ENCODE measurements at places on chromosomes 12 and 14. TPM values are rescaled to one million over a fixed set of nuclear protein-coding genes. Genes with fewer than 3 reads are reported as not detected.

DNA sequence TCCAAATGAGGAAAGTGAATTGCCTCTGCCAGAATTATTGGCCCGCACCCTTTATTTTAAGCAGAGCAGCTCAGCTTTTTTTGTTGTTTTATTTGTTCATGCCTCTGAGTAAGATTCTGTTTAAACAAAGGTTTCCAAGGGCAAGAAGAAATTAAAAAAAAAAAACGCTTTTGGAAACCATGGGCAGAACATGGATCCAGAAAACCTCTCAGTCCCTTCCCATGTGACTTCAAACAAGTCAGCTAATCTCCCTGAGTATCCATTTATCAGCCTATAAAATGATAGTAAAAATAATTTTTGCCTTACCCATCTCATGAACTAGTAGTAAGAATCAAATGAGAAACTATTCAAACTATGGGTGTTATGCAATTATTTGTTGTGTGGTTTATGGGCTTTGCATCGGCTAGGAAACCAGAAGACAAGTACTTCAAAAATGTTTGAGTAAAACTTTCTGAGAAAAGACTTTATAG, 27.6 kb downstream of the KITLG start:
- peaks cover 100% of the 10 kb centered on the region for H3K4me1 ChIP-seq
- H3K27me3 ChIP-seq = no peaks in the 10 kb centered on the region
- DNase-seq = no peak

Gene CLEC14A
- 0.10 TPM for total RNA-seq

DNA sequence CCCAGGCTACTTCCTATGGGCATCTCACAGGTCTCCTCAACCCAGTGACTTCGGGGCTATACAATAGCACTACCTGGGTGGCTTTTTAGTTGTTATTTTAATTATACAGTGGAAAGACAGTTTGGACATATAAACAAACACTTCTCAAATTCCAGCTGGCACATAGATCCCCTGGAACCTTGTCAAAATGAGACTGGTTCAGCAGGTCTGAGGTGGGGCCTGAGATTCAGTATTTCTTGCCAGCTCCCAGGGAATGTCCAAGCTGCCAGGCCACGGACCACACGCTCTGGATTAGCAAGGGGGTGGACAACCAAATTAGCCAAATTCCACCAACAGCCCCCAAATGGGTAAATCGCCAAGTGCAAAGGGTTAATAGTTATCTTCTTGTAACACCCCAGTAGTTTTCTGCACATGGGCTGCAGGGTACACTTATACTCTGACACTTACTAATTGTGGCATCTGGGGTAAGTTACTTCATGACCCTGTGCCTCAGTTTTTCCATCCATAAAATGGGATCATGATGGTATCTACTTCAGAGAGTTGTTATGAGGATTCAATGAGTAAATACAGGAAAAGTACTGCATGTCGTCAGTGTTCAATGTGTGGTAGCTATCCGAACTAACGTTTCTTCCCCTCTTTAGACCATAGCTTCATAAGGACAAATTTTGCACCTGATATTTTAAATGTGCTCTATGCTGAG, 789.4 kb upstream of the TBX3 start:
- H3K27ac ChIP-seq = peak overlapping the region; percentile 45
- no peak overlapping the region for H3K4me3 ChIP-seq
- DNase-seq = no peak
- H3K36me3 ChIP-seq = no peaks in the 10 kb centered on the region
- H3K27me3 ChIP-seq = no peaks in the 10 kb centered on the region

Gene SIX6
- total RNA-seq = not detected

GRCh38 chr12:92138626-92139025, 7.0 kb downstream of the BTG1 start:
- no peak overlapping the region for H3K4me3 ChIP-seq
- no peaks in the 10 kb centered on the region for H3K27me3 ChIP-seq
- H3K4me1 ChIP-seq = peaks cover 43% of the 10 kb centered on the region
- peaks cover 9% of the 10 kb centered on the region for H3K36me3 ChIP-seq

Gene TRPV4
- 0.54 TPM for total RNA-seq

GRCh38 chr12:118055144-118055557, 5.8 kb downstream of the WSB2 start:
- peaks cover 42% of the 10 kb centered on the region for H3K4me1 ChIP-seq
- H3K4me3 ChIP-seq = no peak overlapping the region
- no peak overlapping the region for H3K27ac ChIP-seq

Gene ITGB7
- 1.9 TPM for total RNA-seq

Gene IKBIP
- 14.5 TPM for total RNA-seq

Gene NPFF
- total RNA-seq = not detected

DNA sequence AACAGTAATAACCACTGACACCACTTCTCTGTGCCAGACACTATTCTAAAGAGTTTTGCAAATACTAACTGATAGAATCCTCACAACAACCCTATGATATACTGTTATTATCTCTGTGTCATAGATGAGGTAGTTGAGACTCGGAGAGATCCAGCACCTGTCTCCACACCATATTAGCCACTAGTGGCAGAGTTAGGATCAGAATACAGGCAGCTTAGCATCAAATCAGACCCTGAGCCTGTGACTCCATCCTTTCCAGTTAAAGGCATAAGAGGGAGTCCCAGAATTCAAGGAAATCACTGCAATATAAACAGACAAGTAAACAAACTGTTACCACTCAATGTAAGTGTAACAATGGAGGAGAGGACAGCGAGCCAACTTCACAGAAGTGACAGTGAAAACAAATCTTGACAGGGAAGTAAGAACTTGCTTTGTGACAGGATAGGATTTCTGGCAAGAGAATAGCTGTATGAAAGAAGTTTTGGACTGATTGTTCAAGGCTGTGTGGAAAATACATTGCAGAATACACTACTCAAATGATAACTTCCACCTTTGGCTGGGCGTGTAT, 11.7 kb upstream of the NAP1L1 start:
- no peaks in the 10 kb centered on the region for H3K36me3 ChIP-seq
- no peaks in the 10 kb centered on the region for H3K4me1 ChIP-seq
- no peak for DNase-seq
- no peaks in the 10 kb centered on the region for H3K27me3 ChIP-seq

Gene IL31
- total RNA-seq = not detected

Gene KRT71
- not detected for total RNA-seq

DNA sequence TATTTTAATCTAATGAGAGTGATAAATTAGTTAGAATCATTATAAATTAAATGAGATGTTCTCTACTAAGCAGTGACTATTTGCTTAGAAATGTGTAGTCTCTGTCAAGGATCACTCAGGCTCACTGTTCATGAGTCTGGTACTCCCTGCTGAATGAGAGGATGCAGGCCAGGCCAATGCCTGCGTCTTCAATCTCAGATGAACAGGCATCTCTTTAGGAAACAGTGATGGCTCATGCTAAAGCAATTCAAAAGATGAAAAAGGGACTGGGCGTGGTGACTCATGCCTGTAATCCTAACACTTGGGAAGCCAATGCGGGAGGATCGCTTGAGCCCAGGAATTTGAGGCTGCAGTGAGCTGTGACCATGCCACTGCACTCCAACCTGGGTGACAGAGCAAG, 106.8 kb downstream of the ZFC3H1 start:
- H3K4me1 ChIP-seq = peaks cover 15% of the 10 kb centered on the region
- no peak overlapping the region for H3K4me3 ChIP-seq
- no peaks in the 10 kb centered on the region for H3K27me3 ChIP-seq
- no peak overlapping the region for H3K27ac ChIP-seq
- DNase-seq = peak; percentile 55
- H3K36me3 ChIP-seq = no peaks in the 10 kb centered on the region

GRCh38 chr12:7602277-7602676, 63.4 kb downstream of the APOBEC1 start:
- H3K27ac ChIP-seq = no peak overlapping the region
- H3K4me1 ChIP-seq = no peaks in the 10 kb centered on the region
- no peak overlapping the region for H3K4me3 ChIP-seq
- H3K36me3 ChIP-seq = no peaks in the 10 kb centered on the region

GRCh38 chr12:41407232-41407799, 219.2 kb downstream of the PDZRN4 start:
- no peaks in the 10 kb centered on the region for H3K27me3 ChIP-seq
- no peak for DNase-seq
- no peak overlapping the region for H3K27ac ChIP-seq
- H3K4me1 ChIP-seq = no peaks in the 10 kb centered on the region
- no peak overlapping the region for H3K4me3 ChIP-seq
- H3K36me3 ChIP-seq = no peaks in the 10 kb centered on the region

Gene RNASE7
- total RNA-seq = not detected

GRCh38 chr12:50221228-50222008, 54.2 kb upstream of the CERS5 start:
- peak overlapping the region; percentile 47 for H3K4me3 ChIP-seq
- H3K4me1 ChIP-seq = peaks cover 98% of the 10 kb centered on the region
- no peaks in the 10 kb centered on the region for H3K36me3 ChIP-seq
- no peaks in the 10 kb centered on the region for H3K27me3 ChIP-seq

DNA sequence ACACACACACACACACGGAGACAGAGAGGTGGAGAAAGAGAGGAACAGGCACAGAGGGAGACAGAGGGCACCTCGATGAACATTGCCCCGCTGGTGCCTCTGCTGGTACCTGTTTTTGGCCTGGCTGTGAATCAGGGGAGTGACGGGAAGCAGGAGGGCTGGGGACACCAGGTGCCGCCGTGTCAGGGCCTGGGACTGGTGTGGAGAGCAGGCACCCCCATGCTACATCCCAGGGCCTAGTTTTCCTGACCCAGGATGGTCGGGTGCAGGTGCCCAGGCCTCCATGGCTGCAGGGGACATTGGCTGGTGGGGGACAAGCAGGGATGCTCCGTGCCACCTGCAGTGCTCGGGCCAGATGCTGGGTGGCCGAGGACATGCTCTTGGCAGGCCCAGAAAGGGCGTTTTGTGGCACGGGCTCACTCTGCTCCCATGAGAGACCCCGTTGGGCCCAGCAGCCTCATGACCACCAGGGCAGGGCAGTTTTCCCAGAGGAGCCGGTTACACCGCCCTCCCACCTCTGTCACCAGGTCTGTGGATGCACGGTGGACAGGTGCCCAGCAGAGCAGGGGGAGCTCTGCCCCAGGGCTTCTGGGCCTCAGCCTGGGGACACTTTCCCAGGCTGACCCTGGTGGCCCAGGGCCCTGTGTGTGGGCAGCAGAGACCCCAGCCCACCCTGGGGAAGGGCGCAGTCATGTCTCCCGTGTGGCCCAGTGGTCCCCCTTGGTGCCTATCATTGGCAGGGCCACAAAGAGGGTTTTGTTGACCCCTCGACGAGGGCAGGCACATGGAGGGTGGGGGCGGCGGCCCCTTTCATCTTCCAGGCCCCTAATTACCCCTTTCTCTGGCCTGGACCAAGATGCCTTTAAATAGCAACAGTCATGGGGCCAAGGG, 207.5 kb upstream of the RTL1 start:
- no peaks in the 10 kb centered on the region for H3K27me3 ChIP-seq
- no peak overlapping the region for H3K4me3 ChIP-seq
- no peaks in the 10 kb centered on the region for H3K36me3 ChIP-seq
- no peaks in the 10 kb centered on the region for H3K4me1 ChIP-seq
- no peak overlapping the region for H3K27ac ChIP-seq
- no peak for DNase-seq

- no peaks in the 10 kb centered on the region for H3K27me3 ChIP-seq
- H3K4me3 ChIP-seq = peak overlapping the region; percentile 59
- peak overlapping the region; percentile 47 for H3K27ac ChIP-seq
- H3K4me1 ChIP-seq = peaks cover 5% of the 10 kb centered on the region
- H3K36me3 ChIP-seq = no peaks in the 10 kb centered on the region
Measured at GRCh38 chr12:51590347-51591015, 552 bp upstream of the SCN8A start.

DNA sequence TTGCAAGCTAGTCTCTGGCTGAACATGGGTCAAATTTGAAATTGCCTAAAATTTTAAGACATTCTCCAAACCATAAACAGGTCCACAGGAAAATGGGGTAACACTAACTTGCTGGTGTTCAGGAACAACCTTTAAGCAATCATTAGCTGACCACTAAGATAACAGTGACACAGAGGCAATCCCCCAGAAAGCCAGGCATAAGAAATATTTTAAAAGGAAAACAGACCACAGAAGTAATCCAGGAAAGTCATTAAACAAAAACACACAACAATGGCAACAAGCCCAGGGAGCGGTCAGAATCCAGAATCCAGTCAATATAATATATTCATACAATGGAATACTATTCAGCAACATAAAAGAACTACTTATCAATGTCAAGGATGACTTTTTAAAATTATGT, 59.1 kb downstream of the LRP6 start:
- no peak overlapping the region for H3K4me3 ChIP-seq
- H3K4me1 ChIP-seq = no peaks in the 10 kb centered on the region
- H3K27me3 ChIP-seq = no peaks in the 10 kb centered on the region
- DNase-seq = no peak
- H3K27ac ChIP-seq = no peak overlapping the region

DNA sequence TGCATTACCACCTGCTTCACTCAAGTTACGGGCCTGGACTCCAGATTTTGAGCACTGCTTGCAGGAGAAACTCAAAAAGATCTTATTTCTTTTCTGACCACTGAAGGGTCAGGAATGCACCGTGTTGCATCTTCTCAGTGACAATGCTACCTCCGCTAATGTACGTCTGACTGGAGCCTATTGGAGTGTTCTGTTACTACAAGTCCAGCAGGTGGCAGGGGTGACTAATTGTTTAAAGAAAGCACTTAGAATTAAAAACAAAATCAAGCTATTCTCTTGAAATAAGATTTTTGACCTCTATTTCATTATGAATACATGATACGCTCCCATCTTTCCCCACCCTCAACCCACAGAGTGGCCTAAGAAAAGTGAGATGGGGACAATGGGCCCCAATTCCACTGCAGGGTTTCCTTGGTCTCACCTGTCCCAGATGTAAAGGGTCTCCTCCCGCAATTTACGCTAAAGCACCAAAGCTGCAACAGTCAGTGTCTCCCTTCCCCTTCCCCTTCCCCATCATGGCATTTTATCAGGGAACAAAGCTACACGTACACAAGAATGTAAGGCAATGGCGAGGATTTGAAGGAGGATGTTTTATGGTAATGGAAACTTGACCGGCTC, 2.2 kb downstream of the TBPL2 start:
- no peaks in the 10 kb centered on the region for H3K36me3 ChIP-seq
- H3K27ac ChIP-seq = no peak overlapping the region
- H3K27me3 ChIP-seq = no peaks in the 10 kb centered on the region

Gene POTEM
- not detected for total RNA-seq

DNA sequence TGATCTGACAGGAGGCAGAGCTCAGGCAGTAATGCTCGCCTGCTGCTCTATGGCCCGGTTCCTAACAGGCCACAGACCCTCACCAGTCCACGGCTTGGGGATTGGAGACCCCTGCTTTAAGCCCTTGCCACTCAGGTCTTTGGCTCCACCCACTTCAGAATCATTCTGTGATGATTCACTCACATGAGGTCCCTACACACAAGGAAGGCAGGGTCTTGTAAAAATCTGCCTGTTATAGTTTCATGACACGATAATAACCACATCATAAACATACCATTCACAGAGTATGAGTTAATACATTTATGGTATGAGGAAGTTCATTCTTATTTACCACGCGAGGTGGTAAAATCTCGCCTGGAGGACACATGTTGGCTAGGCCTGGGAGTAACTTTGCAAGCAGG, 29.0 kb upstream of the MAX start:
- no peak overlapping the region for H3K4me3 ChIP-seq
- H3K27me3 ChIP-seq = no peaks in the 10 kb centered on the region
- no peak overlapping the region for H3K27ac ChIP-seq
- H3K4me1 ChIP-seq = peaks cover 14% of the 10 kb centered on the region
- peak; percentile 27 for DNase-seq
